ENCODE measurements at places on chromosomes 4 and X.
A peak's percentile ranks its signal among the peaks of the same experiment; 100 is the strongest.

- no peak for DNase-seq
Observed at GRCh38 chr4:185424905-185425646, 688 bp downstream of the UFSP2 start.

- DNase-seq: no peak
Observed at GRCh38 chr4:163591614-163592020, 97.1 kb downstream of the TMA16 start.

- peak; percentile 90 for DNase-seq
Observed at GRCh38 chr4:51844153-51845054, 1.5 kb downstream of the DCUN1D4 start.

- no peak for DNase-seq
Observed at GRCh38 chrX:11119313-11119943, 8.3 kb downstream of the HCCS start.

DNA sequence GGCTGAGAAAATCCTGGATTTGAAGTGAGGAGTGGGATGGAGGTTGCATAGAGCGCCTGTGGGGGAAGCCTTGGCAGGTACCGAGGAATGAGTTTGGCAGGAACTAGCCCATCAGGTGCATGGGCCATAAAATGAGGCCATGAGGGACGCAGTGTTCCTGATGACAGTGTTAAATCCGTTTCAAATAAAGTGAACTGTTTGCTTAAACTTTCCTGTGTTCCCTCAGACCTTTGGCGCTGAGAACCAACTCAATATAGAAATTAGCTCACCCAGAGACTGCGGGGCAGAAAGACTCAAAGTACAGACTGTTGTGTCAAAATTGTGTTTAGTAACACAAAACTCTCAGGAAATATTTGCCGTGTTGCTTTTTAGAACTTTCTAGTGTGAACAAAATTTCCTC, 250.0 kb upstream of the NR3C2 start:
- DNase-seq: no peak

- DNase-seq: no peak
Observed at GRCh38 chr4:117400039-117400835, 314.9 kb upstream of the TRAM1L1 start.

DNA sequence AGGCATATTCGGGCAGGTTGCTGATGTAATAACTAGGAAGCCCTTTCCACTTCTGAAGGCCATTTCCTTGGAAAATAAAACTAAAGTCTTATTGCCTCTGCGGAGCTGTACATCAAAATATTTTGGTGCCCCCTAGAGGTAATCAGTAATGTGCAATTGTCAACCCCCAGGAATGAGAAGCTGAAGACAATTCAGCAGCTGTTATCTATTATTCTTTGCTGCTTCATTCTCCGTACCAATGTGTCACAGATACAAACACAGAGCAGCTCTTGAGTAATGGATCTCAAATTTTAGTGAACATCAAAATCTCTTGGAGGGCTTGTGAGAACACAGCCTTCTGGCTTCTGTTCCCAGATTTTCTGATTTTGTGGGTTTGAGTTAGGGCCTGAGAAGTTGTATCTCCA, 3.5 kb upstream of the SLIT2 start:
- no peak for DNase-seq

GRCh38 chrX:81201671-81202455, at the start of the genes HMGN5 and SH3BGRL:
TSS of gene HMGN5 (minus strand) at chrX:81201913. CDS start at chrX:81121549, 80,364 bp downstream.
TSS of gene SH3BGRL (plus strand) at chrX:81202102. CDS start at chrX:81202201, 99 bp downstream.
- peak; percentile 78 for DNase-seq

DNA sequence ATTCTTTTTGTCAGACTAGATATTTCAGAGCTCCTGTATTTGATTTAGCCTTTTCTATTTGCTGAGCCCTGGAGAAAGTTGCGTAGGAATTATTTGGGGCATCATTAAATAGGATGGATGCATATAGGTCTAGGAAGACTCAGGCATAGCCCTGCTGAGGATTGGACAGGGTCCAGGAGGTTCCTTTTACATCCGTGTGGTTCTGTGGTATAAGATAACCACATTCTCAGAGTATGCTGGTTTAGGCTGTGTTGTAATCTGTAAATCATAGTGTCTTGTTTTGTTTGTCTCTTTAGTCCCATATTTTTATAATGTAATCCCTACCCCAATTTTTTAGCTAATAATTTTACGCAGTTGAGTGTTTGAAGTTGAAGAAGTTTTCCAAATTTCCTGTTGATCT, 513.7 kb downstream of the RPA4 start:
- no peak for DNase-seq

DNA sequence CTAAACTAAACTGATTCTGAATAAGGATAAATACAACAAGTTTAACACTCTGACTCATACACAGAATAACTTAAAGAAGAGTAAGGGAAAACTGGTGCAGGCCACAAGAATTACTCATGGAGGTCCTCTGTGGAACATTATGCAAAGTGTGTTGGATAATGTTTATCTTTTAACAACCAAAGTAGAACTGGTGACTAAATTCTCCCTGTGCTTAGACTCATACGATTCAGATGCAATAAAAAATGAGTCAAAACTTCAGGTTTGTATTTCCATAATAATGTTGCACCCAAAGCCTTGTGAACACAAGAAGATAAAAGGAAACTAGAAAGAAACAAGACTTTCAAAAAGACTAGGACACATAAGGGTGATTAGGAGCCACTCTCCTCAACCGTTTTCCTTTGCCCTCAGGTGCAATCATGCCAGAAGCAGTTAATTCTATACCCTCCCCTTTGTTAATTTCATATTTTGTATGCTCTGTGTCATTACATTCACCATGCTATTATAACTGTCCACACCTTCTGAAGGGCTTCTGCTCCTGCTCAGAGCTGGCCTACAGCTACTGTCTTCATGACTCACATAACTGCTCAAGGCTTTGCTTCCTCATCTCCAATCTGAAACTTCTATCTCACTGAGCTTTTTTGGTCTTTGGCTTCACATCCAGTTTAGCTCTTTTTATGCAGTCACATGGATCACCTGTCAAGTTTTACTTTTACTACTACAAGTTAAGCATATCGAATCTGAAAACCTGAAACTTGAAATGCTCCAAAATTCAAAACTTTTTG, 60.2 kb downstream of the KCNIP4 start:
- DNase-seq: no peak

- peak; percentile 60 for DNase-seq
Observed at GRCh38 chrX:46588263-46588662, 14.7 kb downstream of the CHST7 start.

GRCh38 chrX:115067812-115068211, 50.4 kb upstream of the IL13RA2 start:
- DNase-seq: no peak

GRCh38 chrX:64427787-64428186, 32.5 kb upstream of the MTMR8 start:
- no peak for DNase-seq

DNA sequence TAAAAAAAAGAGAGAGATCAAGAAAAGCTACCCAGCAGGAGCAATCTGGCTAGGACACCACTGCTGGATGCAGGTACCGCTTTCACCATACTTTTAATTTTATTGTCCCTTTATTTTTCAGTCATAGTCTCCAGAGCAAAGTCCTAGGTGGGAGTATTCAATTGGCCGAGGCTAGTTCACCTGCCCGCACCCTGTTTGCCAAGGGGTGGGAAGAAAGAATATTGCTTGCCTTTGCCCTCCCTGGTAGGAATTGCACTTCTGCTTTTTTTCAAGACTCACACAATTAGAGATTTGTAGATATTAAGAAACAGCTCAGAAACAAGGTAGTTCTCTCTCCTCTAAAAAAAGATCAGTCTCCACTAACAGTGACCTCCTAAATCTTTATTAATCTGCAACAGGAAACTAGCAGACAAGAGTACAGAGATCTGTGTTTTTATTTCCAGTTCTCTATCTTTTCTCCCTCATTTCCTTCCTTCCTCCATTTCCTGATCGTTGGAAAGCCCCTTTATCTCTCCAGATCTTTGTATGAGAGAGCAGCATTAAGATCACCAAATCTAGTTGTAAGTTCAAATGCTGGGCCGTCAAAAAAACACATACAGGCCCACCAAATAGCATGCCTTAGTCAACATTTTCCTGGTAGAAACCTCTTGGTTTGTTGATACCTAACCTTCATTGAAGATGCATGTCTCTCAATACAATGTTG, 9.4 kb upstream of the RPGR start:
- DNase-seq: no peak

DNA sequence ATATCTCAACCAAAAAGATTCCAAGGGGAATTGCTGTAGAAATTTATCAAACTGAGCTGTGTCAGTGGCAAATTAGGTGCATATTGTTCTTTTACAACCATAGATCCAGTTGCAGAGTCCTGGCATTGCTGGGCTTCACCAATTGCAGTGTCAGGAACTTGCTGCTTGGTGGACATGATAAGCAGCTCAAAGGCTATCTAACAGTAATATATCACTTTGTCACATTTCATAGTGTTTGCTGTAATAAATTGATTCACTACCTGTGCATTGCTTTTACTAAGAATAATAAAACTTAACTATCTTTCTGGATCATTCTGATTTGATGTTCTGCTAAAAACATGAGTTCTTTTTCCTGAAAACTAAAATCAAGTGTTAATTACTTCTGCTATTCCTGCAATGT, 30.9 kb upstream of the ACE2 start:
- DNase-seq: no peak

GRCh38 chr4:105106426-105106825, 40.2 kb upstream of the TET2 start:
- DNase-seq: no peak

GRCh38 chr4:119471259-119471658, 149.3 kb upstream of the FABP2 start:
- DNase-seq: no peak

DNA sequence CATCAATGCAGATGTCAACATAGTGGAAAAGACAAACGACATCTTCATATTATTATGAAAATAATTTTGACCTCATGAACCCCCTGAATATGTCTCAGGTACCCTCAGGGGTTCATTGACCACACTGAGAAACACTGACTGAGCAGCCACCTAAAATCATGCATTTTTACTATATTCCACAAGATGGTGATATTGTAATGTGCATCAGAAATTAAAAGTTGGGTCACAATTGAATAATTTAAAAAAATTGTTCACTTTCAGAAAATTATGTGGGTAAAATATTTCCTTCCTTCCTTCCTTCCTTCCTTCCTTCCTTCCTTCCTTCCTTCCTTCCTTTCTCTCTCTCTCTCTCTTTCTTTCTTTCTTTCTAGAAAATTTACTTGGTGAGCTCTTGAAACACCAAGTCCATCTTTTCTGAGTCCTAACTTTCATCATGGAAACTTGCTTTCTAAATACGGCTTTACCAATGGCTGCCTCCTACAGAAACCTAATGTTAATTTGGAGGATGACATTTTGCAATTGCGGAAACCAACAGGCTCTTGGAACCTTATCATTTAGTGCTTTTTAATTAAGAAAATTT, 103.6 kb downstream of the RTL3 start:
- DNase-seq: no peak

GRCh38 chrX:150363561-150364346, 637 bp downstream of the MAMLD1 start:
- DNase-seq: peak; percentile 24

DNA sequence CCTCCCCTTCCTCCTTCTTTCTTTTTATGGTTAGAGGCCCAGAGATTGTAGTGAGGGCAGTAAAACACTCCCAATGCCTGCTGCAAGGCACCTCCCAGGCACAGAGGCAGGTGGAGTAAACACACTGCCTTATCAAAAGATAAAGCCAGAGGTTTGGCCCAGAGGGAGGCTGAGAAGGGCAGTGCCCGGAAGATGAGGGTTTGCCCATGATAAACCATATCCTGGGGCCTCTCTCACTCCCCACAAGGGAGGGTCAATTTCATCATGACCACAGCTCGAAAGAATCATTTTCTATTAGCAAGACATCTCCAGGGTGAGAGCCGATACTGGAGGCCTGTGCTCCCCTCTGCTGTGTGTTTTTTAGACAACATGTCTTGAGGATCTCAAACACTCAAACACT, 98.5 kb upstream of the FAM9C start:
- DNase-seq: no peak

Data from activated CD8-positive, alpha-beta T cell treated with anti-CD3 and anti-CD28 coated beads, Interleukin-2, amount 10 ng/mL, durations not matched to agents 7 days and 5 days (primary cell).